ENCODE measurements at places on chromosomes 6 and 20. TPM values are rescaled to one million over a fixed set of nuclear protein-coding genes. Genes with fewer than 3 reads are reported as not detected.

SEL1L2 gene
- not detected for polyA plus RNA-seq

GGTLC1 gene
- polyA plus RNA-seq = not detected

SLC35A1 gene
- polyA plus RNA-seq = 15.4 TPM

HEY2 gene
- polyA plus RNA-seq = 3.8 TPM

SLCO4A1 gene
- 0.58 TPM for polyA plus RNA-seq

TRIM10 gene
- polyA plus RNA-seq = 6.4 TPM

SAMD3 gene
- polyA plus RNA-seq = 2.4 TPM

TRDN gene
- polyA plus RNA-seq = not detected

NINL gene
- polyA plus RNA-seq = 6.0 TPM

PIM1 gene
- 62.8 TPM for polyA plus RNA-seq

C6orf15 gene
- not detected for polyA plus RNA-seq

ZC2HC1B gene
- not detected for polyA plus RNA-seq

ELOVL2 gene
- 4.8 TPM for polyA plus RNA-seq

GPX5 gene
- not detected for polyA plus RNA-seq

RNF146 gene
- 27.1 TPM for polyA plus RNA-seq

TRIM40 gene
- polyA plus RNA-seq = 1.6 TPM

FAM209B gene
- 0.31 TPM for polyA plus RNA-seq

HLA-DQA1 gene
- polyA plus RNA-seq = 31.1 TPM

DNA sequence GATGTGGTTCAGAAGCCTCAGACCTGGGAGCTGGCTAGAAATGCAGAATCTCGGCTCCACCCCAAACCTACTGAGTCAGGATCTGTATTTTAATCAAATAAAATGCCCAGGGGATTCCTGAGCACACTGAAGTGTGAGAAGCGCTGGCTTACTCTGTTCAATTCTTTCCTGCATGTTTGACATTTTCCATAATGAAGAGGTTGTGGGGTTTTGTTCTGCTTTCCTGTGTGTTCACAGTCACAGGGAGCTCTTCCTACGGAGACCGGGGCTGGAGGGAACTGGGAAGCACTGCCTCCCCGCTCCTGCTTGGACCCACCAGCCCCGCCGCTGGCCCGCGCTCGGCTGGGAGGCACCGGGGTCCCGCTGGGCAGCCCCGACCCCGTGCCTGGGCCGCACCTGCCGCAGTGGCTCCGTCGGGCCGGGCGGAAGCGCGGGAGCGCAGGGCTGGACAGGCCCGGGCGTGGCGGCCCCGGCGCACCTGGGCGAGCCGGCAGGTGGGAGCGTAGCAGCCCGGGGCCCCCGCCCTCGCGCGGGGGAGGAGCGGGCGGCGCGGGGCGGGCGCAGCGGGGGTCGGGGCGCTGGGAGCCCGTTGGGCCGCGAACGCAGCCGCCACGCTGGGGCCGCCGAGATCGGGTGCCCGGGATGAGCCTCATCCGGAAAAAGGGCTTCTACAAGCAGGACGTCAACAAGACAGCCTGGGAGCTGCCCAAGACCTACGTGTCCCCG is at the start of gene MAPK13:
Gene MAPK13, plus strand, starts transcription at position 573 of the 726 bp plus-strand sequence. Its CDS starts 70 bp downstream, at position 643.
- DNase-seq = peak; percentile 89

- DNase-seq = no peak
Observed at GRCh38 chr6:100704961-100705360, 176.2 kb downstream of the ASCC3 start.

- no peak for DNase-seq
Observed at GRCh38 chr6:30071081-30071818, 4.3 kb downstream of the PPP1R11 start.

DNA sequence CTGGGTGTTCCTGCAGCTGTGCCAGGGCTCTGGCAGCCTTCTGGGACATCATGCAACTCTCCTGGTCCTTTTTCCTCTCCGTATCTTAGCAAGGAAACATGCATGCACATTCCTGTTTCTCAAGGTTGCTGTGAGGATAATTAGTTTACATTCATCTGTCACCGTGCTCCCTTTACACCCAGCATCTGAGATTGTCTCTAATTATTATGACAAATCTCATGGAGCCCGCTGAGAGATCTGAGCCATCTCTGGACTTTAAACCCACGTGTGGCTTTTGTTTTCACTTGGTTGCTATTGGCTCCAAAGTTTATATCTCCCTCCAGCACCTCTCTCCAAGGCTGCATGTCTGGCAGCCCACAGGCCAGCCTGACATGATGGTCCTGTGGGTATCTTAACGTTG is 167.6 kb downstream of the UNC5CL start:
- peak; percentile 52 for DNase-seq

- DNase-seq = no peak
Observed at GRCh38 chr20:37411408-37412219, 65.7 kb downstream of the SRC start.

- no peak for DNase-seq
Observed at GRCh38 chr20:33466303-33466646, 22.7 kb upstream of the SNTA1 start.

- peak; percentile 23 for DNase-seq
Observed at GRCh38 chr20:58231683-58232082, 3.2 kb upstream of the ANKRD60 start.

DNA sequence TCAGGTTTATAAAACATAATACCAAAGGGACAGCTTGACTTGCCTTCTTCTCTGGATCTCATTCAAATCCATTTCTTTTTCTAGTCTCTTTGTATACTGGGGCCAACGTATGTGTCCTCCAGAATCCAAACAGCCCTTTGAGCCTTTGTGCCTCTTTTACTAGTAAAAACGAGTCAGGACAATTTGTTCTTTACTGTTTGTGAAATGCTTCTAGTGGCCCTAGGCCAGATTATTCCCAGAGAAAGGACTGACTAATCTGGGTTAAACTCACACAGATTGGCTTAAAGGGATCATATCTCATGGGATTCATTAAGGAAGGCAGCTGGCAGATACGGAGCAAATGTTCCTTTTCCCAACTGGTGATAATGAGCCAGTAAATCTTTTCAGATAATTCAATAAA is 32.1 kb upstream of the MANEA start:
- DNase-seq = no peak

DNA sequence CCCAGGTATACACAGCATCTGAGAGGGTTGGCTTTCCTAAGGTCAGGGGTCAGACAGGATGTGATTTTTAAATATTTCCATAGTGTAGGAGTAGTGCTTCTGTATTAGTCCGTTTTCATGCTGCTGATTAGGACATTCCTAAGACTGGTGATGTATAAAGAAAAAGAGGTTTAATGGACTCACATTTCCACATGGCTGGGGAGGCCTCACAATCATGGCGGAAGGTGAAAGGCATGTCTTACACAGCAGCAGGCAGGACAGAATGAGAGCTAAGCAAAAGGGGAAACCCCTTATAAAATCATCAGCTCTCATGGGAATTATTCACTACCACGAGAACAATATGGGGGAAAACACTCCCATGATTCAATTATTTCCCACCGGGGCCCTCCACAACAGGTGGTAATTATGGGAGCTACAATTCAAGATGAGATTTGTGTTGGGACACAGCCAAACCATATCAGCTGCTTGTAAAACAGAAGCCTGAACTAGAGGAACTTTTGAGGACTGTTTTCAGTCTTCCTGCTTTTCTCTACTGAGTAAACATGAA is 91.0 kb upstream of the MEI4 start:
- no peak for DNase-seq

- DNase-seq = no peak
Observed at GRCh38 chr6:96304997-96305396, 216.6 kb upstream of the UFL1 start.

DNA sequence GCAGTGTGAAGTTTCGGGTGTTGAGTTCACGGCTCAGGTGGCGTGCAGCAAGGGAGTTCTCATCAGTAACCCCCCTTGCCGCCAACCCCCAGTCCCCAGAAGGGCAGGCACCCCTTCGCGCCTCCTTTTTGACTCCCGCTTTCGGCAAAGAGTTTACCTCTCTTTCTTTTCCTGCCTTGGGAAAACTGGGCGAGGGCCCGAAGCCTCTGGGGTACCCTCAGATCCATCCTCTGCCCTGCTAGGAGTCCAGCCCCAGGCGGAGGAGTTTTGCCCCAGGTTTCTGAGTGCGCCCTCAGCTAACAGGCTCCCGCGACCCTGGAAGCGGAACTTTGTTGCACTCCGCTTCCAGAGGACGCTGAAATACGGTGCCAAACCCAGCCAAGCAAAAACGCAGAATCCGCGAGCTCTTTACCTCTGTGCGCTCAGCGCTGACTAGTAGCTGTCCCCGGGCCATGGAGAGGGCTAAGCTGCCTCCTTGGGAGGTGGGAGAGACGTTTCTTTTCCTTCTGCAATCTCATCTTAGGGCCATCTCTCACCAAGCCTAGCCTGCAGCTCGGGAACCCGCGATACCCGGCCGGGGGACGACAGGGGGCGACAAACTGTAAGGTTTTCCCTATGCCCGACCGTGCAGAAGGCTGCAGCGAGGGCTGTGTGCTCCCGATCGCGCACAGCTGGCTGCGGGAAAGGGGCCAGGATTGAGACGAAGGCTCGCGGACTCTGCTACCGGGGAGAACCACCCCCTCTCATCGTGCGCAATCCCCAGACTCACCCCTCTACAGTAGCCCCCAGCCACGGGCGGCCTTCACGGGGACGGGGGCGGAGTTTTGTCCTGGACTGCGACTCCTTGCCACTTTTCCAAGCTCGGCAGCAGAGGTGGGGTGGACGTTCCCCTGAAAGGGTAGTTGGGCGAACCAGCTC is 2.7 kb upstream of the PAX1 start:
- peak; percentile 58 for DNase-seq

DNA sequence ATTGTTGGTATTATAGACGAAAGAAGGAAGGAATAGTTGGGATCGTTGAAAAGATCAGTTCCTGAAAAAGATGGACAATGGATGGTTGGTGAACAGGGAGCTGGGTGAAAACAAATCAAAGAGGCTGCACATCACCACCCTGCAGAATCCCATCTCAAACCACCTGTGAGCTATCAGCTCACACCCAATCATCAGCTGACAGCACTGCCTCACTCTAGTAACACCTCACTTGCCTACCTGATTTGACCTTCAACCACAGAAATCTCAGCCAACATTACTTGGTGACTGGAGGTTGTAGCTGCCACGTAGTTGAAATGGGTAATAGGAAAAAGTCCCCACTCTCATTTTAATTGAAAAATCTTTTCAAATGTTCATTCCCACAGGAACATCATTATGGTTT is 101.8 kb upstream of the DST start:
- no peak for DNase-seq

- DNase-seq = no peak
Observed at GRCh38 chr6:157025437-157025836, 248.3 kb downstream of the ARID1B start.

GRCh38 chr6:35973670-35974222 is 50.7 kb downstream of the SLC26A8 start:
- DNase-seq = peak; percentile 94

GRCh38 chr6:128005009-128005408 is 104.2 kb upstream of the THEMIS start:
- DNase-seq = no peak

DNA sequence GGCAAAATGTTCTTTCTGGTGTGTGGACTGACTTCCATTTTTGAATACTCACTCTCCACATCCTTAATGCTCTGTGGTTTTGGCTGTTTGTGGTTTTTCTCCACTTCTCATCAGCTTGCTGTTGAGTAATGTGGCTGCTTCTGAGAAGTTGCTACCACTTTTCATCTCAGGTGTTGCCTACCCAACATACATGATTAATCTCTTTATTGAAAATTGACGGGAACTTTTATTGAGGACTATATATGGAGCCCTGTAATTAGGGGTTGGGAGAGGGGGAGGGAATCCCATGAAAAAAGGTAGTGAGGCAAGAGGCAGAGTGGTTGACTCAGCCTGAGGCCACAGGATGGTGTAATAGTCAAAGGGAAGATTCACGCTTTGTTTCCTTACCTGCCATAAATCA is 17.6 kb downstream of the IL22RA2 start:
- peak; percentile 4 for DNase-seq

GRCh38 chr6:89777455-89777854 is 42.1 kb downstream of the MDN1 start:
- no peak for DNase-seq

DNA sequence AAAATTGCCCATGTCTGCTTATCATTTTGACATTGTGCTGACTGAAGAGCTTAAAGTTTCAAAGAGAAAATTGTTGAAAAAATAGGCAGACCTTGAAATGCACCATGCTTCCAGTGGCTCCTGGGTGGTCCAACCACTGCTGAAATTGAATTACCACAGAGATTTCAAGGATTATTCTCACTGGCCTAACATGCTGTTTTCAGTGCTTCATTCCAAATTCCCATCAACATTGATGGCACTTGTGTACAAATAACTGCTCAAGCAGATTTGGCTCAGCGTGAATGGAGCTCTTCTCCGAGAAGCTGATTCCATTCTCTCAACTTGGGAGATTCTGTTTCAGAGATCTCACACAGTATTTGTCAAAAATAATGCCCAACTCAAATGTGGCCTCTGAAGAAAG is 75.5 kb downstream of the LAMA4 start:
- no peak for DNase-seq

DNA sequence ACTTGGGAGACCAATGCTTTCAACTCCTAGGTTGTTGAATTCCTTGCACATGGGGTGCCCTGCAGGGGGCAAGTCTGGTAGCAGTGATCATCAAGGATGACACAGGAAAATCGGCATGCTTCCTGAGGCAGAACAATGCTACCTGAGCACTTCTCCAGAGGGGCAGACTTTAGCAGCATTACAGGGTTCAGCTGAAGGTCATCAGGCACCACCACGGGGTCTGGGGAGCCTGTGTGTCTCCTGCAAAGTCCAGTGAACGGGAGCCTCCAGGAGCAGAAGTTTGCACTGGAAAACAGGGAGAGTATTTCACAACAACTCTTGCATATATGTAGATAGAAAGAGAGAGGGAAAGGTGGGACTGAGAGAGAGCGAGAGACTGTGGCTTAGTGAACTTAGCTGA is 10.2 kb downstream of the VSX1 start:
- no peak for DNase-seq

- no peak for DNase-seq
Observed at GRCh38 chr20:58927490-58928061, 53.5 kb upstream of the NELFCD start.

GRCh38 chr6:85251300-85251699 is 198.6 kb upstream of the NT5E start:
- no peak for DNase-seq

DNA sequence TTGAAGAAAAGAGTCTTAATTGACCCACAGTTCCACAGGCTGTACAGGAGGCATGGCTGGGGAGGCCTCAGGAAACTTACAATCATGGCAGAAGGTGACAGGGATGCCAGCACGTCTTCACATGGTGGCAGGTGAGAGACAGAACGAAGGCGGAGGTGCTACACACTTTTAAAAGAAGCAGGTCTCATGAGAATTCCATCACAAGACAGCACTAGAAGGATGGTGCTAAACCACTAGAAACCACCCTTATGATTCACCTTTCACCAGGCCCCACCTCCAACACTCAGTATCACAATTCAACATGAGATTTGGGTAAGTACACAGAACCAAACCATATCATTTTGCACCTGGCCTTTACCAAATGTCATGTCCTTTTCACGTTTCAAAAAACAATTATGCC is 20.9 kb downstream of the TAGAP start:
- DNase-seq = no peak

GRCh38 chr6:22929311-22929985 is 360.1 kb downstream of the HDGFL1 start:
- no peak for DNase-seq

DNA sequence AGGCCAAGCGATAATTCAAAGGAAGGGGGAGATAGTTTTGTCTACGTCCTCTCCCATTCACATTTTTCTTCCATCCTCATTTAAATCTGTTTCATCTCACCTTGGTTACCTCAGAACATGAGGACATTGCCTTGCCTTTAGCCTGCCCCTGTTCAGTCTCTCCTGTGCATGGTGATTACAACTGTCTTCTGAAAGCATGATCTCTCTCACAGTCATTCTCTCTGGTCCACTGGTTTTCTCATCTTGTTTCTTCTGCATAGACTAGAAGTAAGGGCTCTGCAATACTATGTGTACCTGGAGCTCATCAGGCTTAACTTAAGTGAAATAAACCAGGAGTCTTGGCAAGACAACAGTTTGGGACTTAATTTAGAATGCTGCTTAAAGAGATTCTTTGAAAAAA is 31.4 kb downstream of the CLVS2 start:
- DNase-seq = no peak
